Activated T-helper 17 cell treated with anti-CD3 and anti-CD28 coated beads, Interleukin-2, amount 50 U/mL, for 72 hours (primary cell): ENCODE measurements at places on chromosomes 2 and 18.
A peak's percentile ranks its signal among the peaks of the same experiment; 100 is the strongest.

DNA sequence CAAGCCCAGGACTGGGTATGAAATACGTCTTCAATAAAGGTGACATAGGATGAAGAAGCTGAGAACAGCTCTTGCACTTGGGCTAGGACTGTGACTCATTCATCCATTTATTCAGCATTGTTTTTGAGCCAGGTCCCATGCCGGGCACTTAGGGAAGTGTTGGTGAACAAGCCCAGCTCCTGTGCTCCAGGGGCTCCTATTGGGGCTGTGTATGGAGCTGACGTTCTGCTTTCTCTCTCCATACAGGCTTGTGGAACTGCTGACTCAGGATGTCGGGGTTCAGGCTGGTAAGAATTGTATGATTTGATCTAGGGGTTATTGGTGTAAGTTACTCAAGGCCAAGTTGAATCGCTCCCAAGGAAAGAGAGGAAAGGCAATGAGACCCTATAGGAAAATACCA lies 24.0 kb downstream of the MYO7B start:
- peaks cover 55% of the 10 kb centered on the region for H3K27me3 ChIP-seq
- no peaks in the 10 kb centered on the region for H3K36me3 ChIP-seq
- H3K4me3 ChIP-seq = no peak overlapping the region
- no peak overlapping the region for H3K27ac ChIP-seq
- H3K4me1 ChIP-seq = peaks cover 6% of the 10 kb centered on the region

- no peak overlapping the region for H3K4me3 ChIP-seq
- H3K36me3 ChIP-seq = no peaks in the 10 kb centered on the region
- H3K27me3 ChIP-seq = no peaks in the 10 kb centered on the region
- H3K27ac ChIP-seq = no peak overlapping the region
- ATAC-seq = no peak
Measured at GRCh38 chr18:32922951-32923430, 150.2 kb upstream of the KLHL14 start.

DNA sequence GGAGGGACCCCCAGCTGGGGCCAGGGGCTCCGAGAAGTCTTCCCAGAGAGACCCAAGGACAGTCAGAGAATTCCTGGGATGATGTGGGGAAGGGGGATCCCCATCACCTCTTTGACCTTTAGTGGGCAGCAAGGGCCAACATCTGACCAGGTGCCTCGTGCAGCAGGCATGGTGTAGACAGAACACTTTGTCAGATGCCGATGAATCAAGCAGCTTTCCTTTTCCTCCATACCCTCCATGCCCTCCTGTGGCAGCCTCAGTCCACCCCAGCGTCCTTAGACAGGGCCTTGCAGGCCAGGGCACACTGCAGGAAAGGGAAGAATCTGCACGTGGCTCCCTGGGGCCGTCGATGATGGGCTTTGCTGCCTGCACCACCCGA lies 26.3 kb downstream of the GPR55 start:
- H3K27ac ChIP-seq = no peak overlapping the region
- H3K36me3 ChIP-seq = peaks cover 5% of the 10 kb centered on the region
- H3K4me3 ChIP-seq = no peak overlapping the region
- ATAC-seq = no peak
- peaks cover 13% of the 10 kb centered on the region for H3K27me3 ChIP-seq
- peaks cover 6% of the 10 kb centered on the region for H3K4me1 ChIP-seq

- H3K4me3 ChIP-seq = peak overlapping the region; percentile 89
- peaks cover 87% of the 10 kb centered on the region for H3K36me3 ChIP-seq
- peaks cover 57% of the 10 kb centered on the region for H3K4me1 ChIP-seq
- H3K27me3 ChIP-seq = no peaks in the 10 kb centered on the region
- peak; percentile 66 for ATAC-seq
Measured at GRCh38 chr2:113175042-113175628, 1.4 kb downstream of the PSD4 start.

GRCh38 chr2:200092235-200092634 lies 136.9 kb downstream of the MAIP1 start:
- no peaks in the 10 kb centered on the region for H3K4me1 ChIP-seq
- H3K27me3 ChIP-seq = peaks cover 9% of the 10 kb centered on the region
- H3K4me3 ChIP-seq = no peak overlapping the region
- no peak overlapping the region for H3K27ac ChIP-seq
- ATAC-seq = no peak
- H3K36me3 ChIP-seq = no peaks in the 10 kb centered on the region
